ENCODE measurements at places on chromosomes 13 and 19.
A peak's percentile ranks its signal among the peaks of the same experiment; 100 is the strongest.

- no peak for DNase-seq
Observed at GRCh38 chr13:30904043-30904442, 2.0 kb upstream of the MEDAG start.

- DNase-seq = peak; percentile 77
Observed at GRCh38 chr19:17292301-17293074, 10.7 kb downstream of the ABHD8 start.

GRCh38 chr19:35311901-35312665, 16.9 kb upstream of the CD22 start:
- no peak for DNase-seq

DNA sequence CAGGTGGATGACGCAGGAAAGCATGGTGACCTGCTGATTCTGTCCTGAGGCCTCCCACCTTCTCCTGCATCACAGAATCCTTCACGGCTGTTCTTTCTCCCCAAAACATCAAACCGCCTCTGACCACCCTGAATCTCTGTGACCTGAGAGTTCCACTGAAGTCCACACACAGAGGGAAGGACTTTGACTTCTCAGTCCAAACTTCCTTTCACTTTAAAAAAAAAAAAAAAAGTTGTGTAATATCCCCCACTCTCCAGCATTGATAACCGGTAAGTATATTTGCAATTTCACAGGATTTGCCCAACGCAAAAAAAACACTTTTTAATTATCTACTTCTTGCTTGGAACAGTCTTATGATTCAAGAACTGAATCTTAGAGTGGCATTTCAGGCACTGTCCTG, 259.5 kb upstream of the IRS2 start:
- no peak for DNase-seq

- DNase-seq = no peak
Observed at GRCh38 chr19:56377105-56377924, 16.0 kb downstream of the ZNF582 start.

DNA sequence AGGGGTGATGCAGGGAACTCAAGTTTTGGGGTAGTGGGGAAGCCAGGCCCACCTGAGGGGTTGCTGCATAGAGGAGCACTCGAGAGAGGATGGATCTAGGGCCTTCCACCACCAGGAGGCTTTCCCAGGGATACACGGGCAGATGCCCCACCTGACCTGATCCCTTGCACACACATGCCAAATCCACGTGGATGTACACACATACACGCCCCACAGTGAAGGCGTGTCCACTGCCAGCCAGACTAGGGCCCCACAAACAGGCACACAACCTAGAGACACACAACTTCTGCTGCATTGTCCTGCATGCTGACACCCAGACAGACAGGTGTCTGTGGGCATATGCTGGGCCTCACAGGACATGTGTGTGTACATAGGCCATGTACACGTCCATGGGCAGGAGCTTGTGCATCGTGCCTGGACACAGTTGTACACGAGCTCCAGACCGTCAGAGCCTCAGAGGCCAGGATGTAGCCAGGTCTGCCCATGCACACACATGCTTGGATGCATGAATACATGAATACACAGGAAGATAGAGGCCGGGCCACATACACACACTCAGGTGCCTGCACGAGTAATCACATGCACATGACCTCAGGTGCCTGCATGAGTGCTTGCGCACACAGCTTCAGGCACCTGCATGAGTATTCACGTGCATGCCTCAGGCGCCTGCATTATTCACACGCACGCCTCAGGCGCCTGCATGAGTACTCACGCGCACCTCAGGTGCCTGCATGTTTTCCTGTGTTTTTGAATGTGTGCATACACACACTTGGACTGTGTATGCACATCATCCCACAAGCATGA, 8.9 kb downstream of the CCDC97 start:
- DNase-seq = no peak

DNA sequence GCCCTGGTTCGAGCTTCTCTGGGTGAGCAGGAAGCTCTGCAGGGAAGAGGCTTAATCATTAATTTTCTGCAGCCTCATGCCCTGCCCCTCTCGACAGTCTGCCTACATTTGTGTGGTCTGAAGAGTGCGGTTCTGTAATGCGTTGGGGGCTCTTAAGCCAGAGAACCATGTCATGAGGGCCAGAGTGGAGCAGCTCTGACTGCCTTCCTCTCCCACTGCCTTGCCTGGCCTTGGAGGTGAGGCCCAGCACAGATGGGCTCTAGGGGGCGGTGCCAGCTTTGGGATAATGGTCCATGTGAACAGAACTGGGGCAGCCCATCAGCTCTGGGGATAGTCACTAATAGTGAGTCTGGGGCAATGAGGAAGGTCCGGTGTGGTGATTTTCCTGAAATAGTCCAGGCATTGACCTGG, 5.7 kb downstream of the FGF9 start:
- DNase-seq = peak; percentile 39

- DNase-seq = no peak
Observed at GRCh38 chr13:97483465-97483864, 49.5 kb downstream of the RAP2A start.

- DNase-seq = peak; percentile 25
Observed at GRCh38 chr19:2412449-2412848, 14.9 kb downstream of the TIMM13 start.

DNA sequence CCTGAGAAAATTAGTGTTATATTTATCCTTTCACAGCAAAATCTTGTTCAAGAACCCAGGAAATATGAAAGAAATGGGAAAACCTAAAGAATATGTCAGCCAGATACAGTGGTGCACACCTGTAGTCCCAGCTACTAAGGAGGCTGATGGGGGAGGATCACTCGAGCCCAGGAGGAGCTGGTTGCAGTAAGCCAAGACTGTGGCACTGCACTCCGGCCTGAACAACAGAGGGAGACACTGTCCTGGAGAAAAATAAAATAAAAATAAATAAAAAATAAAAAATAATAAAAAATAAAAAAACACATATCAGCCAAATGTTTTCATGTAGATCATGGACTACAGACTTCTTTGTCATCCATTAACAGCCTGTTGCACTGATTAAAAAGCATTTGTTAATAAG, 244.8 kb upstream of the KLHL1 start:
- DNase-seq = no peak

DNA sequence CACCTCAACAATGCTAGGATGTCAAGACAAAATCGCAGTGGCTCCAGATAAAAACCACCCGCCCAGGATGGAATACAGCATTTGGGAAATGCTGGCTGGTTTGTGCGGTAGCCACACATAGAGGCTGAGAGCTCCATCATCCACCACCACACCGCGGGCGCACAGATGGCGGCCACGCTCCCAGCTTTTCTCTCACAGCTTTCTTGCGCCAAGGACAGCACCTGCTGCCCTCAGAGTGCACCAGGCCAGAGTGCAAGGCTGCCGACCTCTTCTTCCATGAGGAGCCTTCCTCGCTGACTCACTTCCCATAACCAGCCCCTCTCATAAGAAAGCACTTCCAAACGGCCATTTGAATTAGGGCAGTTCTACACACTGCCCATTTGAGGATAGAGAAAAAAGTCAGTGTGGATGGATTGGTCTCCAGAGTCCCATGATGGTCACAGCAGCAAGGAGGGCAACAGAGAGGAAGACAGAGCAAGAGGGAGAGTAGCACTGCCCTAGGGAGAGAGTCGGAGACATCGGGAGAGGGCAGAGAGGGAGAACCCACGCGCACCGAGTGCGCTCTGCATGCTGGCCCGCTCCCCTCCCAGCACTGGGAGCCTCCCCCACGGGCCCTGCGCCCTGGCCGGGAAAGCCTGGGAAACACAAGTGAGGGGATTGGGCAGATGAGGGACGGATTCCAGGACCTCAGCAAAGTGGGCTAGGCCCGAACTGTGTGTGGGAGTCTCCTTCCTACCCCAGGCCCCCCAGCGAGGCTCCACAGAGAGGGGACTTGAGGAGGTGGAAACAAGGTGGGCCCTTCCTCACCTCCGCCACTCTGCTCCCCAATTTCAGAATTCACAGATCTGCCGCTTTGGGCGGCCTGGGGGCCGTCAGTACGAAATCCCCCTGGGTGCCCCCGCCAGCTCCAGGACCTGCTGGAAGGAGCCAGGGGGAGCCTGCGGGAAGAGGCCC, 156.9 kb downstream of the USP12 start:
- DNase-seq = no peak

DNA sequence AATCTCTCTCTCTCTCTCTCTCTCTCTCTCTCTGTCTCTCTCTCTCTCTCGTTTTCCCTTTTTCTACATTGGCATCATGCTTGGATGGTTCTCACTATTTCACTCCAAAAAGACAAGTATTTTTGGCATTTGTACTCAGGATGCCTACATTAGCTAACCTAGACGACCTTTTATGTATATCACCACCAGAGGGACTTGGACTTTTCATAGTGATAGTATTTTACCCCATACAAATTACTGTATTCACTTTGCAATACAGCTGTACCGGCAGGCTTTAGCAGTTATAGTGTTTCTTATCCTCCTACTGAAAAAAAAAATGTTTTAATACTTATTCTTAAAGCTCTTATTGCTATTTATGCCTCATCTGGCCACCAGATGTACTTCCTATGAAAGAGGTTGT, 687.2 kb upstream of the KLHL1 start:
- peak; percentile 30 for DNase-seq

DNA sequence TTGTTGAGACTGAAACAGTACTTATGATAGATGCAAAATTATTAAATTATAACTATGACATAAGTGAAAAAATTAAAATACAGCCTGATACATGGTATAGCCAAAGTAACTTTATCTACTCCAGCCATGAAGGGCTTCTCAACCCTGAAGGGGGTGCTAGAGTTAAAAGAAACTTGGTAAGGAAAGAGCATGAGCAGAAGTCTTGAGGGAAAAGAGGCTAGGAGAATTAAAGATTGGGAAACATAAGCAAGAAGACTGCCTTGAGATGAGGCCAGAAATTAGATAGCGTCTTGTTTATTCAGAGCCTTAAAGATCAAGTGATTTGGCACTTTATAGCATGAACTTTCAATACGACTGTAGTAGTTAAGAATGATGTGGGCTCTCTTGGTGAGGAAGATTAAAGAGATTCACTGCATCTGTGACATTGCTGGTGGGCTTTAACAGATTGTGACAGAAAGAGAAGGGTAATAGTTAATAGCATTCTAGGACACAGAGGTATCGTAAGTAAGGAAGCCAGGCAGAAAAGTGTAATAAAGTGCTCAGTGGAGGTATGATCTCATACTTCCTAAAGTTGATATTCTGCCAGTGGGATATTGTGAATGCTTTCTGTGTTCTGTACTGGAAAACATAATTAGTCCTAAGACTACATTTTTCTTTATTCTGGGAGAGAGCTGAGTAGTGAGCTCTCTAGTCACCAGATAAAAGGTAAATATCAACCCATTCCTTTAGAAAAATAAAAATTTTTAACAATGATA, 385.4 kb upstream of the PRR20A start:
- no peak for DNase-seq

DNA sequence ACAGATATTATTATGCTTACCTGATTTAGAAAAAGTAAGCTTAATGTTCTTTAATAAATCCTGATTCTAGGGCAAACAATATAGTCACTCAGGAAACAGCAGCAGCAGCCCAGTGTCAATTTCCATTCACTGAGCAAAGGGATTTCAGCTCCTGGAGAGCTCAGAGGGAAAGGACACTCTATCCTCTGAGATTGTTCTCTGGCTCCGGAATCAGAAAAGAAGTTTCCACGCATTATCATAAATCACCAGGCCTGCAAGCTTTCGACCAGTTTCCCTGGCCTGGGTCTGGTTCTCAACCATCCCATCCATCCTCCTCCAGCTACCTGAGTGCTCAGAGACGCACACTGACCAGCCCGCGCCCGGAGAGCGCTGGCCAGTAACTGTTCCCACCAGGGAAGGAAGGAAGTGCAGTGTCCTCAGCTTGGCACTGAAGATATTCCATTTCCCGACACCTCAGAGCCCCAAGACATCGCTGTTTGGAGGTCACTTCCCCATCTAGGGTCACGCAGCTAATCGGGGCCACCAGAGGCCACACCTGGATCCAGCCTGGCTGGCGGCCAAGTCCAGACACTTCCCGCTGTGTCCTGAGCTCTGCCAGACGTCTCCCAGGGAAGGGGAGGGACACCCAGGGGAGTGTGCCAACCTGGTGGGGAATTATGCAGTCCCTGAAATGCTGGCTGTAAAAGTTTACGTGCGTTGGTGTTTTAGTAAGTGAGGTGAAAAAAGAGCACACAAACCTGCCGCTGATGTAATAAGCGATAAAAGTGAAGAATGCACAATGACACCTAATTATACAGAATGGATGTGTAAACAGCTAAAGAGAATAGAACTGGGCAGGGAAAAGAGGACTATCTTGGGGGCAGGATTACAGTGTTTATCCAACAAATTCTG, 29.1 kb downstream of the EPS15L1 start:
- no peak for DNase-seq

- DNase-seq = no peak
Observed at GRCh38 chr13:102878481-102878880, 32.6 kb downstream of the ERCC5 start.

DNA sequence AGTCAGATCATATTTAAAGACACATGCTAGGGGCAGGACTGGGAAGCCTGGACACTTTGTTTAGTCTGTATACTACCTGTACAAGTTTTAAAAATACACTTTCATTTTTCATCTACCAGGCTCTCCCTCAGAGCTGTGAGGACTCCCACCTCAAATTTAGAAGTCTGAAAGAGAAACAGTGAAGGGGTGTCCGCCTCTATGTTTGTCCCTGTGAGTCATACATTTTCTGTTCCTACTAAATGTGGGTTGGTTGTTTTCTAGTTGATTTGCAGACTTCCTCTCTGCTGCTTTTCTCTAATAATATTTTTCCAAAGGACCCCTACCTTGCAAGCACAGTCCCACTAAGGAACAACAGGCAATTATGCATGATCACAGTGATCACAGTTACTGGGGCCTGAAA, 110.5 kb downstream of the ENOX1 start:
- no peak for DNase-seq

- DNase-seq = no peak
Observed at GRCh38 chr13:51660813-51661212, 76.6 kb downstream of the WDFY2 start.

DNA sequence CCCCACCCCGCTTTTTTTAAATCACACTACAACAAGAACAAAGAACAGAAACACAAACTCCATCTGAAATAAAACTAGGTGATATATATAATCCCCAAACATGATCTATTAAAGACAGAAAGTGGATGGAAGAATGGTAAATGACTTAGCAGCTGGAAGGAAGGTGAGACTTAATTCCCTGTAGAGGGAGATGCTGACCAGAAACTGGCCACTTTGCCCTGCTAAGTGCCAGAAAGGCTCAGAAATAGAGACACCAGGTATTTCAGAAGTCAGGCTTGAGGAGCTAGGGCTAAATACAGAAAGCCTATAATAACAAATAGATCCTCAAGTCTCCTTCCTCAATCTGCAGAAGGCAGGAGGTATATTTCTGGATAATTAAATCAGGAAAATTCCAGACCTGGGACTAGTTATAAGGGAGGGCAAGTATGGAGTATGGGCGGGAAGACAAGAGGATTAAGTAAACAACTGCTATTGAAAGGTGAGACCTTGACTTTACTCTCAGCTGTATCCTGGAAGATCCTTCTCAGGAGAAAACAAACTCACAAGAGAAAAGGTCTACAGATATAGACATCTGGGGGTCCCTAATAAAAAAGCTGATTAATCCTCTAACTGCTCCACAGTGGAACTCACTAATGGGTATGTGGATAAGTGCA, 32.2 kb downstream of the MTRF1 start:
- no peak for DNase-seq

GRCh38 chr19:10760273-10760944, 42.5 kb downstream of the DNM2 start:
- DNase-seq = peak; percentile 33

- DNase-seq = no peak
Observed at GRCh38 chr13:110337247-110337646, 30.2 kb downstream of the COL4A2 start.
